ENCODE measurements at places on chromosomes 7 and 10.

DNA sequence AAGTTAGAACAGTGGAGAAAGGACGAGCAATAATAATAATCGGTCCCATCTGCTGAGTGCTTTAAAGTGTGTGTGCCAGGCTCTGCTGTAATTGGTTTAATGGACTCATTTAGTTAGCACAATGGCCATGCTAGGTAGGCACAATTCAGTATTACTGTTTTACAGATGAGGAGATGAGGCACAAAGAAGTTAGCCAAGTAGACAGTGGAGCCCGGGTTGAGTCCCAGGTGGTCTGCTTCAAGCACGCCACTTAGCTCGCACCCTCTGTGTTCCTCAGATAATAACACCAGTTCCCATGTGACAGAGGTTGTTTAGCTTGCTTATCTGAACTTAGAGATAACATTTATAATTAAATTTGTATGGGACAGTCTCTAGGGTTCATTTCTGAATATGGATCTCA, 101.6 kb upstream of the GJD4 start:
- no peak for DNase-seq

- DNase-seq, result no peak
Measured at GRCh38 chr7:98192781-98193457, 18.3 kb upstream of the BHLHA15 start.

GRCh38 chr7:116242178-116242577, 31.8 kb downstream of the TES start:
- no peak for DNase-seq

DNA sequence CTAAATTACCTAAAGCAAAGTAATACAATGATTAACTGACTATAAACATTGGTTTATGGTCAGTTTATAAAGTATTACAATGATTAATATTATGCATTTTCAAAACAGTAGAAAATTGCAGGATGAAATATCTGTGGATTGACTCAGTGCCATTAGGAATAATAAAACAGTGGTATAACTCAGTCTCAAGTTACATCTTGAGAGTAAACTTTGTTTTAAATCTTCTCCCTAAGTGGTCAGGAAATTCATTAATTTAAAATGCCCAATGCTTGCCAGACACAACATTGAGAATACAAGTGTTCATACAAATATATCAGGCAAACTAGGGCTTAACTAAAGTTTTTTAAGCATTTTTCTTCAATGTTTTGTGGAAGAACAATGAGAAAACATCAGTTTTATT, 257.8 kb downstream of the ETV1 start:
- DNase-seq, result no peak

DNA sequence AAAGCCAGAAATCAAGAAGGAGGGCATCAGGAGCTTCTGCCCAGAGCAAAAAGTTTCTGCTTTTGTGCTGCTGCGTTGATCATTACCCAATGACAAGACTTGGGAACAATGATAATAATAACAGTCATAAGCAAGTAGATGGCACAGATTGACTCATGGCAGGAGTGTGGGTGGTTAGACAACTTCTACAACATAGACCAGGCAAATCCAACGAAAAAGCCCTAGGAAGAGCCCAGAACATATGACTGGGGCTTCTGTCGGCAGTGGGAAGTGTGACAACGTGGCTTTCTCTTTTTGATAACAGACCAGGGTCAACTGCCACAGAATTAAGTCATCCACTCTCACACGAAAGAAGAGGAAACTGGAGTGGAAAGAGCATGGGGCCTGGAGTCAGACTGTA, 85.4 kb upstream of the TRIL start:
- no peak for DNase-seq

DNA sequence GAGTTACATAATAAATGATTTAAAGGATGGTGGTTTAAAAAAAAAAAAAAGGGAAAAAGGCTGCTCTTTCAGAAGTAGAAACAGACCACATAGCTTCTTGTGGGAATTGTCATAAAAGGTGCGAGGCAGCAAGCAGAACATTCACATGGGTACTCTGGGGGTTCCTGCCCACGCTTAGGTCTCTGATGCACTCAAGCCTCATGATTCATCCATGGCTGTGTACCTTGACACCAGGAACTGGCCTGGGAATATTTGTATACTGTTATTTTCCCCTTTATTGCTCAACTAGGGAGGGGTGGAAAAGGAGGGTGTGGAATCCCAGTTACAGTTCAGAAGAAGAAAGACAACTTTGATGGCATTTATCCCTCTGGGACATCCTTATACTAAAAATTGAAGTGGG, 4.0 kb downstream of the PON2 start:
- DNase-seq, result no peak

DNA sequence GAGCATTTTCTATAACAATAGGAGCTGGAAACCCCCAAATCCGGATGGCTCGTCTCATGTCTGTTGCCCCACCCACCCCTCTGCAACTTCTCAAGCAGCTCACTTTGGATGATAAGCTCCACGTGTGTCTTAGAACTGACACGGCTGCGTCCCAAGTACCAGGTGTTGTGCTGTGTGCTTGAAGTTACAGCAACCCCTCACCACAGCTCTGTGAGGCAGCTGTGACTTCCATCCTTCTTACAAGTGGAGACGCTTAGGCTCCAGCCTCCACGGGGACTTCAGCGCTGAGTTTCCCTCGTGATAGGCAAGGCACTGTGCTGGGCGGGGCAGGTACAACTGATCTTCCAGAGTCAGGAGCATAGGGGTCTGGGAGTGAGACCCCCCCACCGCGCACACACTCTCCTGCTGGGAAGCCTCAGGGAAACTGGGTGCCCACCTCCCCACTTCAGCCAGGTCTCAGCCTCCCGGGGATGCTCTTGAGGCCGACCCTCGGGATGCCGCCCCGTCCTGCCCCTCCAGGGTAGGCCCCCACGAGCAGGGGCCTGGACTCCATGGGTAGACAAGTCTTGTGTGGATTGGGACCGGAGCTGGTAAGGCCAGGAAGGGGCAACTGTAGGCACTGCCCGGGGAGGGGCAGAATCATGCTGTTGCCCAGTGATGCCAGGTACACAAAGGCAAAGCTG, 31.4 kb downstream of the EN2 start:
- no peak for DNase-seq

- DNase-seq, result no peak
Measured at GRCh38 chr7:30173058-30173897, 38.5 kb downstream of the MTURN start.

- no peak for DNase-seq
Measured at GRCh38 chr10:12637649-12638048, 288.3 kb downstream of the CAMK1D start.
